RWPE2 (cell line): ENCODE measurements at places on chromosomes 1 and 21.

GRCh38 chr1:93306920-93307319, 38.8 kb upstream of the DR1 start:
- no peak overlapping the region for H3K4me3 ChIP-seq
- no peak overlapping the region for H3K27ac ChIP-seq
- H3K27me3 ChIP-seq: no peaks in the 10 kb centered on the region
- no peaks in the 10 kb centered on the region; the same call in 1 of the 2 replicates for H3K36me3 ChIP-seq
- DNase-seq: no peak

DNA sequence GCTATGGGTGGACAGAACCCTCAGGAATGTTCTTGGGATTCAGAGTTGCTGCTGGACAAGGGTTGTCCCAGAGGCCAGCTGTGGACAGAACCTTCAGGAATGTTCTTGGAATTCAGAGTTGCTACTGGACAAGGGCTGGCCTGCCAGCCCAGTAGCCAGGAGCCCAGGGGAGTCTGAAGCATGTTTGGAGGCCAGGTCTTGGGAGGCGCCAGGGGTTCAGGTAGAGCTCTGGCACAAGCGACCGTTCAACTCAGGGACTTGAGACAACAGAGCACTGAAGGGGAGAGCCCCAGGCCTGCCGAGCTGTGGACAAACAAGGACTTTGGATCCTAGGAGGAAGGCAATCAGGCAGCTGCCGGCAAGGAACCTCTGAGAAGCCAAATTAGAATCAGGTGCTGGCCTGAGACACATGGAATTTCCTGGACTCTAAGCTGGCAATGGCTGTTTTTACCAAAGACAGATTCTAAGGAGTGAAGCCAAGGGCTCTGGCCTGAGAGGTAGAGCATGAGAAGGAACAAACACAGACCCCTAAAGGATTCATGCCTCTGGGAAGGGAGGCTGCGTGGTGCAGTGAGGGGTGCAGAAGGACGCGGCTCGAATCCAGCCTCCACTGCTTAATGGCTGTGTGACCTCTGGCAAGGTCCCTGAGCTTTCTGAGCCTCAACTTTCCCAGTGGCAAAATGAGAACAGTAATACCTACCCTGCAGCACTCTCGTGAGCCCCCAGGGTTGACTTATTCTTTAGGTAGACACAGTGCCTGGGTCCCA, 13.4 kb downstream of the PLA2G5 start:
- no peaks in the 10 kb centered on the region for H3K27me3 ChIP-seq
- H3K4me1 ChIP-seq: no peaks in the 10 kb centered on the region
- H3K4me3 ChIP-seq: no peak overlapping the region
- H3K36me3 ChIP-seq: no peaks in the 10 kb centered on the region
- no peak overlapping the region for H3K27ac ChIP-seq
- no peak for DNase-seq

DNA sequence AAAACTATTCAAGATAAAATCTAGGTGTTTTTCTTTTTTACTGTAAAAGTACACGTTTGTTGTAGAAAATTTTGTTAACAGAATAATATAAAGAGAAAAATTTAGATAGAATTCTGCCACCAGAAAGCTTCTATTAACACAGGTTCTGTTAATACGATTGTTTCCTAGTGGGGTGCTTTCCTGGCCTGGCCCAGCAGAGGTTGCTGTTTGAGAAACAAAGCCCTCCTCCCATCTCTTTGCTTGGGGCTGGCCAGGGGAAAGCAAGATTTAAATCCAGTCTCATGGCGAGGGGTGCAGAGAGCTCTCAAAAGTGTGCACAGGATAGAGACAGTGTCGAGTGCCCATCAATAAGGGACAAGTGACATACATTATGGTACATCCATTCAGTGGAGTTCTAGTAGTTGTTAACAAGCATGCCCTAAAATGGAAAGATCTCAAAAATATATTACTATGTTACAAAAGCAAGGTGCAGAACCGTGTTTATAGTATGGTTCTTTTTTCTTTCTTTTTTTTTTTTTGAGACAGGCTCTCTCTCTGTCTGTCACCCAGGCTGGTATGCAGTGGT, 14.6 kb upstream of the ACBD3 start:
- no peak overlapping the region for H3K27ac ChIP-seq
- no peaks in the 10 kb centered on the region for H3K27me3 ChIP-seq
- H3K4me1 ChIP-seq: no peaks in the 10 kb centered on the region
- H3K4me3 ChIP-seq: no peak overlapping the region
- no peak for DNase-seq
- H3K36me3 ChIP-seq: no peaks in the 10 kb centered on the region

GRCh38 chr1:94651076-94651475, 109.5 kb upstream of the F3 start:
- no peaks in the 10 kb centered on the region for H3K36me3 ChIP-seq
- H3K4me3 ChIP-seq: no peak overlapping the region
- no peak for DNase-seq
- peaks cover 55% of the 10 kb centered on the region for H3K4me1 ChIP-seq
- peak overlapping the region; percentile 100 for H3K27ac ChIP-seq

DNA sequence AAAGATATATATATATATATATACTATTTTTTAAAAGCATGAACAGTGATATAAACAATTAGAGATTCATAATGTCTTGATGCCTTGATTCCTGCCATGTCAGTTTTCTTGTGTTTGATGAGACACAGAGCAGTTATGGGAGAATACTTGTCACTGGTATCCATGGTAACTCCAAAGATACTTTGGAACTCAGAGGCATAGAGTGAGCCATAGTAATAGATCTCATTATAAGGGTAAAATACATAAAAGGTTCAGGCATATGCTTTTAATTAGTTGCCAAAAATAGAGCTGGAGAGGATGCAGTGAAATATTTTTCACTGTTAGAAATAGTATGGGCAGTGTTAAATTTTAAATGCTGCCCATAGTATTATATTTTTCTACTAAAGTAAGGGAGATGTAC, 134.1 kb downstream of the SYT14 start:
- H3K27me3 ChIP-seq: no peaks in the 10 kb centered on the region
- H3K36me3 ChIP-seq: no peaks in the 10 kb centered on the region
- no peak overlapping the region for H3K27ac ChIP-seq
- DNase-seq: no peak

GRCh38 chr21:41626021-41626420, 118.1 kb upstream of the TMPRSS2 start:
- peaks cover 20% of the 10 kb centered on the region for H3K4me1 ChIP-seq
- no peak overlapping the region for H3K27ac ChIP-seq
- no peak overlapping the region for H3K4me3 ChIP-seq
- H3K36me3 ChIP-seq: no peaks in the 10 kb centered on the region
- DNase-seq: no peak

- H3K36me3 ChIP-seq: no peaks in the 10 kb centered on the region
- H3K27ac ChIP-seq: no peak overlapping the region
- no peaks in the 10 kb centered on the region for H3K27me3 ChIP-seq
- DNase-seq: no peak
Measured at GRCh38 chr1:173103006-173103405, 52.3 kb upstream of the TNFSF18 start.

DNA sequence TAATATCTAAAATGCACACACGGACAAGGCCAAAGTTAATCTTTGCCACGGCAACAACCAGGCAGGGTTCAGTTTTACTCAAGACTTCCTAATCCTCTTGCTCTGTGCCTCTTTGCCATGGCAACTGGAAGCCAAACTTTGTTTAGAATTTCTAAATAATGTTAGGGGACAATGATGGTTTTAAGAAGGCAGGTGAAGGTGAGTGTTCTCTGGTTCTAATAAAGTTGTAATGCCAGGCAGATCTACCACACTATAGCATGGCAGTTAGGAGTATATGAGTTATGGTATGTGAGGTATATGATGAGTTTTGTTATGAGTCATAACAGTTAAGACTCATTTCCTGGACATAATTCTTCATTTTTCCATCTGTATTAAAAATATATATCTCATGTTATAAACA, 2.7 kb downstream of the PTPRC start:
- no peaks in the 10 kb centered on the region for H3K27me3 ChIP-seq
- peak overlapping the region; percentile 39 for H3K27ac ChIP-seq
- DNase-seq: no peak

- H3K36me3 ChIP-seq: no peaks in the 10 kb centered on the region
- no peak overlapping the region for H3K4me3 ChIP-seq
- H3K27me3 ChIP-seq: no peaks in the 10 kb centered on the region
Measured at GRCh38 chr1:203986887-203987461, 85.9 kb upstream of the SOX13 start.
